ENCODE measurements at places on chromosomes 12 and 14. TPM values are rescaled to one million over a fixed set of nuclear protein-coding genes. Genes with fewer than 3 reads are reported as not detected.

DNA sequence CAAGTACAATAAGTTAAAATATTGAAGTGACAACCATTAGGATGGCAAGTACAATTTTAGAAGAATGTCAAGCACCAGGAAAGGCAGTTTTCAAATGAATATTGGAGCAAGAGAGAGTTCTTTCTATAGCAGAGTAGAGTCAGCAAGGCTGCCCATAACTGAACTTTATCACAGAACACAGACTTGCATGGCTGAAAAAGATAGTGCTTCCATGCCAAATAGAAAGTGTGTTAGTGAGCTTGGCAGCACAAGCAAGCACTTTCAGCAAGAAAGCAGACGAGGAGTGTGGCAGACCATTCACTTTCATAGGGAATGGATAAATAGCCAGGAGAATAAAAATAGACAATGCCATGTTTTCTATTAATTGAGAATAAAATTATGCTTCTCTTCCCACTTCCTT, 647.0 kb upstream of the MGAT4C start:
- no peaks in the 10 kb centered on the region for H3K4me1 ChIP-seq
- DNase-seq = no peak
- H3K36me3 ChIP-seq = no peaks in the 10 kb centered on the region
- no peak overlapping the region for H3K27ac ChIP-seq

DNA sequence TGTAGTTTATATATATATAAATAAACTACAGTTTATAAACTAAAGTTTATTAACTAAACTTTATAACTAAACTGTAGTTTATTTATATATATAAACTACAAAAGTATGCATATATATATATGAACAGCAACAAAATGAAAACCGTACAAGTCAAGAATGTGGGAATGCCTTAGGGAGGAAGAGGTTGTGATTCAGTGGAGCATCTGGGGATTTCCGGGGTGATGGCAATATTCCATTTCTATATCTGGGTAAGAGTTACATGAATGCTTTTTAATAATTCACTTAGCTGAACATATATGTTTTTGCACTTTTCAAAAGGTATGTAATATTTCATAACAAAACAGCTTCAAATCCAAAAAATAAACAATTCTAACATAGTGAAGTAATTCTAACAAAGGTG, 30.1 kb upstream of the CAND1 start:
- H3K27ac ChIP-seq = no peak overlapping the region
- DNase-seq = no peak
- H3K27me3 ChIP-seq = no peaks in the 10 kb centered on the region
- no peaks in the 10 kb centered on the region for H3K36me3 ChIP-seq

DNA sequence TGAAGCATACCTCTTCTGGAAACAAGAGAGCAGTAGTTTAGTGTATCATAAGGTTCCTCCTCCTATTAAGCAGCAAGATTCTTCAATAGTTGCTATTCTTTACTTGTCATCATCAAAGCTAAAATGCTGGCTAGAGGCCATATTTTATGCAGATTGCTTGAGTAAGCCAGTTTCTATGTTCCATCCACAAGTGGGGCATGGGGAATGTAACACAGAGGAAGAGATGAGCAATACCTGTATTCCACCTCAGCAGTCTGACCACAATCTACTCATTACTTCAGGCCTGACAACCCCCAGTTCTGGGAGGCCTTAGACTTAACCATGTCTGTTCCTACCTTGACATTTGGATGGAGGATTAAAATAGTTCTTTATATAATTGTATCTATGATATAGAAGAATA, 423.6 kb downstream of the BTG1 start:
- no peaks in the 10 kb centered on the region for H3K4me1 ChIP-seq
- H3K4me3 ChIP-seq = no peak overlapping the region
- no peaks in the 10 kb centered on the region for H3K27me3 ChIP-seq
- H3K27ac ChIP-seq = no peak overlapping the region

GRCh38 chr12:1391722-1392121, 202.7 kb downstream of the FBXL14 start:
- no peaks in the 10 kb centered on the region for H3K4me1 ChIP-seq
- no peak overlapping the region for H3K4me3 ChIP-seq
- no peaks in the 10 kb centered on the region for H3K27me3 ChIP-seq
- DNase-seq = no peak

OR8S1 gene
- polyA plus RNA-seq = not detected

- no peak for DNase-seq
- no peak overlapping the region for H3K27ac ChIP-seq
- no peaks in the 10 kb centered on the region for H3K27me3 ChIP-seq
- no peaks in the 10 kb centered on the region for H3K4me1 ChIP-seq
- no peak overlapping the region for H3K4me3 ChIP-seq
Measured at GRCh38 chr12:779745-780734, 27.7 kb downstream of the WNK1 start.

DNA sequence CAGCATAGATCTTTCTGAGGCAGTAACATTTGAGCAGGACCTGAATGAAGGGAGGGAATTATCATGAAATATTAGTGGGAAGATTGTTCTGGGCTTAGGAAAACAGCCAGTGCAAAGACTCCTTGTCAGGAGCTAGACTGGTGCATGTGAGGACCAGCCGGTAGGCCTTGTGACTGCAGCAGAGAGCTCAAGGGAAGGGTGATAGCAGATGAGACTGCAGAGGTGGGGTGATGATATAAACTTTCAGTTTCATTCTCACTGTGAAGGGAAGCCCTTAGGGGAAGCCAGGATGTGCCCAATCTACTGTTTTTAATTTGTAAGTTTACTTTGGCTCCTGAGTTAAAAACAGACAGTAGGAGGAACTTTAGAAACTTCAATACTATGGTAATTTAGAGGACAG, 12.4 kb downstream of the IL22 start:
- DNase-seq = peak; percentile 64
- no peaks in the 10 kb centered on the region for H3K27me3 ChIP-seq
- H3K36me3 ChIP-seq = no peaks in the 10 kb centered on the region
- no peak overlapping the region for H3K27ac ChIP-seq
- no peak overlapping the region for H3K4me3 ChIP-seq
- H3K4me1 ChIP-seq = peaks cover 3% of the 10 kb centered on the region

DNA sequence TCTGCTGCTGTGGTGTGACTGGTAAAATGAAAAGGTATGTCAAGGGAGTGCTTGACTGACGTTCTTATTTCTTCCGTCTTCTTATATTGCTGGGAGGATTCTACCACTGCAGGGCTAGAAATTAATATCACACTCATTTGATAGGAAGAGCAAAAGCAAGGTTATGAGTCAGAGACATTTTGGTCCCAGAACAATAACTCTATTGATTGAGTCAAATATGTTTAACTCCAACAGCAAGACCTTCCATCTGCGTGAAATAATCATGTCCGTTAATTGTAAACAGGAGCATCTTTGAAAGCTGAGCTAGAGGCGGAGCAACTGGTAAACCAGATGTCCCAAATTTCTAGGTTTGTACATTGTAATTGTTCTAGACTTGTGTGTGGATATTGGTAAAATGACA, 1293.6 kb downstream of the AACS start:
- no peaks in the 10 kb centered on the region for H3K36me3 ChIP-seq
- DNase-seq = no peak
- H3K27me3 ChIP-seq = no peaks in the 10 kb centered on the region
- H3K4me1 ChIP-seq = no peaks in the 10 kb centered on the region

HOXC11 gene
- 0.18 TPM for polyA plus RNA-seq

- H3K36me3 ChIP-seq = no peaks in the 10 kb centered on the region
- no peaks in the 10 kb centered on the region for H3K27me3 ChIP-seq
- H3K27ac ChIP-seq = no peak overlapping the region
- no peak for DNase-seq
Measured at GRCh38 chr14:78509516-78509915, 339.3 kb downstream of the NRXN3 start.

DNA sequence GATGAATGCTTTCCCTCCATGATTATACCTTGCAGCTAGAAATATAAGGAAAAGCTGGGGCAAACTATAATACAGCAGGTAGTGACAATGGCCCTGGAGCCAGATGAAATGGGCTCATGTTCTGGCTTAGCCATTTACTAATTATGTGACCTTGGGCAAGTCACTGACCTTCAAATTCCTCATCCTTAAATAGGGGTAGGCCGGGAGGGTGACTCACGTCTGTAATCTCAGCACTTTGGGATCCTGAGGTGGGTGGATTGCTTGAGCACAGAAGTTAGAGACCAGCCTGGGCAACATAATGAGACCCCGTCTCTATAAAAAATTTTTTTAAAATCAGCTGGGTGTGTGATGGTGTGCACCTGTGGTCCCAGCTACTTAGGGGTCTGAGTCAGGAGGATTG, 155.4 kb downstream of the C12orf75 start:
- DNase-seq = no peak
- H3K27me3 ChIP-seq = no peaks in the 10 kb centered on the region
- H3K4me1 ChIP-seq = no peaks in the 10 kb centered on the region
- H3K36me3 ChIP-seq = no peaks in the 10 kb centered on the region
- H3K4me3 ChIP-seq = no peak overlapping the region

EVL gene
- 119 TPM for polyA plus RNA-seq

GRCh38 chr14:26744903-26745302, 147.1 kb upstream of the NOVA1 start:
- no peak for DNase-seq
- H3K27ac ChIP-seq = no peak overlapping the region
- H3K27me3 ChIP-seq = no peaks in the 10 kb centered on the region
- no peak overlapping the region for H3K4me3 ChIP-seq
- no peaks in the 10 kb centered on the region for H3K4me1 ChIP-seq

DNA sequence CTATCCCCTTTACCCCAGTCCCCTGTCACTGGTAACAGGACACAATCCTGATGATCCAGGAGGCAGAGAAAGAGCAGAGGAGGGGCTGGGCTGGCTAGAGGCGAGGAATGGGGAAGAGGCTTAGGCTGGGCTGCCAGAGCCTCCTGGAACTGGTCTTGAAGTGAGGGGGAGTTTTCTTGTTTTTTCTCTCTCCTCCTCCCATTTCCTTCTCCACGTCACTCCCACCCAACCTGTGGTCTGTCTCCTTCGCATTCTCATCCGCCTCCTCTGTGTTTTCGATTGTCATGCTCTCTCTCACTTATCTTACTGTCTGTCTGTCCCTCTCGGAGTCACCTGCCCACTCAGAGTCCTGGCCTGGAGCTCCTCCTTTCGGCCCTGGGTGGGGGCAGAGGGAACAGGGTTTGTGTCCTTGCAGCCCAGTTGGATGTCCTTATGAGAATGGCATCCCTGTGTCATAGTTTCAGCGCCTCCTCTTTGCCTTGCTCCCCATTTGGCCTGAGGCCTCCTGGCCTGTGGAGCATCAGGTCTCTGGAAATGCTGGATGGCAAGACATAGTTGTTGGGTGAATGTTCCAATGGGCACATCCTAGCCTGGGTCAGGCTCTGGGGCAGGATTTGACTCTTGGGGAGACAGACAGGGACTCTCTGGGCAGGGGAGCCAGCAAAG, 3.4 kb upstream of the KRT80 start:
- no peak overlapping the region for H3K27ac ChIP-seq
- H3K4me3 ChIP-seq = no peak overlapping the region
- DNase-seq = no peak
- H3K4me1 ChIP-seq = peaks cover 13% of the 10 kb centered on the region
- no peaks in the 10 kb centered on the region for H3K36me3 ChIP-seq

CLEC2A gene
- not detected for polyA plus RNA-seq

IAPP gene
- polyA plus RNA-seq = 0.10 TPM

ABCC9 gene
- 7.4 TPM for polyA plus RNA-seq

Data from large intestine (tissue), 12 donors.